ENCODE measurements at places on chromosomes 11 and 22.

DNA sequence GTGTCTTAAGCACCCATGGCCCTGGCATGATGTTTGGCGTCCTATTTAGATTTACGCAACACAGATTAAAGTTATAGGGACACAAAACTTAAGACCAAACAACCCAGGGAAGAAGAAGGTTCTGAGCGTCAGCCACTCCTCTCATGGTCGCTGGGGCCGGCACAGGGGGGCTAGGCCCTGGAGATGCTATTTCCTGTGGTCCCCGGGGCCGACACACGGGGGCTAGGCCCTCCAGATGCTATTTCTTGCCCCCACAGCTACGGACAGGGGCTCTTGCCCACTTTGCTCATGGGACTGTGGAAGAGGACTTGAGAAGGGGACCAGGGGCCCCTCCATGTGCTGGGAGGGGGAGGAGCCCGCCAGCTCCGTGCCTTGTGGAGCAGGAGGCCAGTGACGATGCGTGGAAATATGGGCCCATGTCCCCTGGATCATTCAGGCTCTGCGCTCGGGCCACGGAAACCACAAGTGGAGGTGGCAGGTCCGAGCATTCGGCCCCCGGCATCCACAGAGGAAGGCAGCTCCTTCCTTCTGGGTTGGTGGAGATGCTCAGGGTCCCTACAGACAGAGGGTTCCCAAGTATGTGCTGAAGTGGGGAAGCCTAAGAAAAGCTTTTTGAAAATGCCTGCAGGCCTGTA is 711.1 kb downstream of the BRD1 start:
- DNase-seq: no peak

DNA sequence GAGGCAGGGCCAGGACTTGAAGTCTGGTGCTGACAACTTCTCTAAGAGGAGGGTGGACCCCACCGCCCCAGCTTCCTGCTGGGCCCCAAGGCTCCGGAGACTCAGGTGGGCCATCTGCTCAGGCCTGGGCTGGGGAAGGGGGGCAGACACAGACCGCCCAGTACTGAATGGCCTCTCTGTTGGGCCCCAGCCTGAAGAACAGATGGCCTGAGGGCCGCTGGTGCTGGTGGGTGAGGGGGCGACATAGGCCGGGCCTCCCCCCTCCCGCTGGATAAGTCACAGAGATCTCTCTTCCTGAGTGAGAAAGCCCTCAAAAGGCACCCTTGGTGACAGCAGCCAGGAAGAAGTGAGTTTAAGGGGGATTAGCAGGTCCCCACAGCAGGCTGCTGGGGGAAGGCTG is 12.5 kb upstream of the TP53I11 start:
- DNase-seq: no peak

DNA sequence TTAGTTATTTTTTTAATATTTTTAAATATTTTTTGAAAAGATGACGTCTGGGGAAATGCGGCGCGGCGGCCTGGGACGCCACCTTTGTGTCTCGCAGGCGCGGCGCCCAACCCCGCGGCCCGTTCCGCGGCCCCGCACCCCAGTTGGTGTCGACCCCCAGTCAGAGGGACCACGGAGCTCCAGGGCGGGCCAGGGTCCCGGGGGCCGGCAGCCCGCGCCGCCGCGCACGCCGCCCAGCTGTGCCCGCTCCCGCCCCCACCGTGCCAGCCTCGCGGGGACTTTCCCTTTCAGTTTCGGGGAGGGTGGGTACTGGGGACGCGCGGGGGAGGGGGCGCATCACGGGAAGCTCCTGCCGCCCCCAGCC is 1.6 kb downstream of the CCND1 start:
- no peak for DNase-seq

GRCh38 chr11:93049740-93050139 is 80.3 kb downstream of the MTNR1B start:
- no peak for DNase-seq

DNA sequence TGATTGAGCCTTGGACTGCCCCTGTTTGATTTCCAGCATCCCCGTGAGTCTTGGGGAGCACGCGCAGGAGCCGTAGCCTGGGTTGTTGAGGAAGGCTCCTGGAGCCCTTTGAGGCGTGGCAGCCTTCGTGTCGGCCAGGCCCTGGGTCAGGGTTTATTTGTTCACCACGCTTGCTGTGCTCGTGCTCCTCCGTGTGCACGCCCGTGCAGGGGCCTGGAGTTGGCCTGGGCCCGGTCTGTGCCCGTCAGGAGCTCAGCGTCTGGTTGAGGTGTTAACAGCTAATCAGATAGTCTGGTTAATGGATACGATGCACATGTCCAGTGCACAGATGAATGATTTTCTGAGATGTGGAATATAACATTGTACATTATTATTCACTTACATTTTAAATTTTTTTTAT is 8.0 kb downstream of the IGHMBP2 start:
- DNase-seq: no peak

DNA sequence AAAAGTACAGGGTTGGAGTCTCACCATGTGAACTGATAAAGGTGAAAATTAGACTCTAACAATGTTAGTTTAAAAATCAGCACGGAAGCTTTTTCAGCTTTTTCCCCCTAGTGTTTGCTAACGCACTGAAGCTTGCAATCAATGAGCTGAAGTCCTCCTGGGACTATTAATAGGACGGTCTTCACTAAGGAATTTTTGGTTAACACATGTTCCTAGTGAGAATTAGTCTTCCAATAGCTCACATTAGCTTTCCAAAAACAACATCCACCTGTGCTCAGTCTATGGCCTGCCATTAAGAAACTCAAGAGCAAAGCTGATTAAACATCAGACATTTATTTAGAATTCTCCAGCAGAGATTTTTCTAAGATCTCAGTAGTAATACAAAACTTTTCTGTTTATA is 26.7 kb upstream of the DDI1 start:
- no peak for DNase-seq

DNA sequence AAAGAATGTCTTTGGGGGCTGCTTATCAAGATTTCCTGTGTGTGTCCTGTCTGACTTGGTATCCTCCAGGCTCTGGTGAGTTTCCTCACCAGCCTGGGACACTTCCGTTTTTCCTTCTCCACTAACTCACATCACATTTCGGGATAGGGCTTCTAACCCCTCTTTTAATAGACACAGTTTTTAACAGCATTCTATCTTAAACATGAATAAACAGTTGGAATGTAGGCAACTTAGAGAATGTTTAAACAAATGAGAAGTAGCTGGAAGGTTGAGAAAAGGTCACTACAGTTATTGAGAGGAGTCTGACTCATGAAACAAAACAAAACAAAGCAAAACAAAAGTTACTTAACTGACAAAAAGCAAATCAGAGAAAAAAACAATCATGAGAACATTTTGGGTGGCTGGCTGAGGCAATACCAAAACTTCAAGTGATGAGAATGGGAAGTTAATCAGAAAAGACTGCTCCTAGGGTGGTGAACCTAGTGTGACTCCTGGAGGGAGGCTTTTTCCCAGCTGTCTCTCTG is 64.7 kb upstream of the CTSC start:
- DNase-seq: no peak
